ENCODE measurements at places on chromosomes 1 and 21. TPM values are rescaled to one million over a fixed set of nuclear protein-coding genes. Genes with fewer than 3 reads are reported as not detected.

The UCK2 gene
- 78.2 TPM for total RNA-seq

The CR1L gene
- total RNA-seq, result not detected

The PIGK gene
- total RNA-seq, result 17.4 TPM

The ARHGEF19 gene
- 6.1 TPM for total RNA-seq

The CFAP107 gene
- not detected for total RNA-seq

The CD48 gene
- total RNA-seq, result not detected

The LRIF1 gene
- 12.1 TPM for total RNA-seq

The CHIA gene
- total RNA-seq, result not detected

The XCL1 gene
- total RNA-seq, result not detected

All from bronchial epithelial cell (primary cell).